Dermis blood vessel endothelial cell (primary cell): ENCODE measurements at places on chromosomes 12 and 14. TPM values are rescaled to one million over a fixed set of nuclear protein-coding genes. Genes with fewer than 3 reads are reported as not detected.

DNA sequence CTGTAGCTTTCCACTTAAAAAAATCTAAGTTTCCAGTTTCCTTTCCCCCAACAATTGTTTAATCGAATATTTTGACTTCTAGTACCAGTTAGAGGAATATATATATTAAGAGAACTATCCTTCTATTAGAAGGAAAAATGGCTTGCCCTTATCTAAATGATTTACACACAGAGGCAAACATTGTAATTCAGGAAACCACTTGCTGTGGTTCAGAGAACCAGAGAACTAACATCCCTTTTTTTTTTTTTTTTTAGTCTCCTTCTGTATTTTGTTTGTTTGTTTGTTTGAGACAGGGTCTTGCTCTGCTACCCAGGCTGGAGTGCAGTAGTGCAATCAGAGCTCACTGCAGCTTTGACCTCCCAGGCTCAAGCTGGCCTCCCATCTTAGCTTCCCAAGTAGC lies 746.6 kb downstream of the VRK1 start:
- no peak for DNase-seq

GRCh38 chr12:1918884-1919236 lies 408 bp upstream of the CACNA2D4 start:
- no peak for DNase-seq

DNA sequence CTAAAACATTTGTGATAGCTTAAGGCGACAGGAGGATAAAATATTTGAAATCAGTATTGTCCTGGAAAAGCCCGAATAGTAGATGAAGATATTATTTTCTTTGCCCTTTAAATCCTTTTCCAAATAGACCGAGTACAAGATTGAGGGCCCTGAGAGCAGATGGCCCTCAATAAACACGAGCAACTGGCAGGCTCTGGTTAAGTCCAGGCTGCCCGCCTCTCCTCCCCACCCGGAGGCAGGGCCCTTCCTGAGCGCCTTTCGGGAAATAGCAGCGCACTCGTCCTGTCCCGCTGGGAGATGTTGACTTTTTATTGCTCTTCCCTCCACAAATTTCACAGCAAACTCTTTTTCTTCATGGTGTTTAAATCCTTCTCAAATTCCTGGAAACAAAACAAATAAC lies 50.8 kb upstream of the MAX start:
- DNase-seq = no peak

- no peak for DNase-seq
These were observed 35.6 kb downstream of the DUSP6 start for GRCh38 chr12:89316705-89317139.

DNA sequence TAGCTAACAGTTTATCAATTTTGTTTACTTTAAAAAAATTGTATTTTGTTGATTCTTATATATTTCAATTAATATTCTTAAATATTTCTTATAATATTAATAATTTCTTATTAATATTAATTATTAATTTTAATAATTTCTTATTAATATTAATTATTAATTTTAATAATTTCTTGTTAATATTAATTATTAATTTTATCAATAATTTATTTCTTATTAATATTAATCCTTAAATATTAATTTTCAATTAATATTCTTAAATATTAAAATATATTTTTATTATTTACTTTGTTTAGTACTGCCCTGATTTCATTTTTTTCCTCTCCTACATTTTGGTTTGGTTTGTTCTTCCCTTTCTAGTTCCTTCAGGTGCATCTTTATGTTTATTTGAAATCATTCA lies 1208.1 kb downstream of the LRFN5 start:
- DNase-seq = no peak

DNA sequence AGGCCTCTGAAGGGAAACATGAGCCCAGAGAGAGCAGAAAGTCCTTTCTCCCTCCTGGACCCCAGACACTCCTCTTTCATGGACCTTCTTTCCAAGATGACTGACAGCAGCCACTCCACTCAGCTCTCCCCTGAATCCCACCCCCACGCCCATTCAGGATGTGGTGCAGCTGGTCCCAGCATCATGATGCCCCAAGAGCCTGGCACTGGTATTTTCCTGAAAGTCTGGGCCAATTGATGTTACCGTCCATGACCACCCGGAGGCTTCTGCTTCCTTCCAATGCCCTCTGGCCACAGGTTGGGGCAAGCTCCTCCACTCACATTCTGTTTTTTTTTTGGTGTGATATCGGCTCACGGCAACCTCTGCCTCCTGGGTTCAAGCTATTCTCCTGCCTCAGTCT lies 112.6 kb downstream of the CALM1 start:
- no peak for DNase-seq

DNA sequence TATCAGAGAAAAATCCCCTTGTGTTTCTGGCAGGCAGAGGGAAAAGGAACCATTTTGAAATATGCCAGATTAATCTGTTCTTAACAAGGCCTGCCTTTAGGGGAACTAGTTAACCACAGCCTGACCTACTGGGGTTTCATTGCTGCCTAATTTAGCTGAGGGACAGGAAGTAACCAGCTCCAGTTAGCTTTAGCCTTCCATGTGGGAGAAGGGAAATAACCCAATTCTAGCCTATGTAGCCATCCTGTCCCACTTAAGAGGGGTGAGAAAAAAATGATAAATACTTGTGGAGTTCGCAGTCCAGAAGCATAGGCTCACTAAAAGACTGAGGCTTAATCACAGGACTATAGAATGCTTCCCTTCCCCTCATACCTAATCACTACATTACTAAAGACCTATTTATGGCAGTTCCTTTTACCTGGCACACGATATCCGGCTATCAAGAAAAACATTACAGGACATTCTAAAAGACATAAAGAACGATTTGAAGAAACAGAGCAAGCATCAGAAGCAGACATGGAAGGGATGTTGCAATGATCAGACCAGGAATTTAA lies 22.8 kb downstream of the COX8C start:
- no peak for DNase-seq

DNA sequence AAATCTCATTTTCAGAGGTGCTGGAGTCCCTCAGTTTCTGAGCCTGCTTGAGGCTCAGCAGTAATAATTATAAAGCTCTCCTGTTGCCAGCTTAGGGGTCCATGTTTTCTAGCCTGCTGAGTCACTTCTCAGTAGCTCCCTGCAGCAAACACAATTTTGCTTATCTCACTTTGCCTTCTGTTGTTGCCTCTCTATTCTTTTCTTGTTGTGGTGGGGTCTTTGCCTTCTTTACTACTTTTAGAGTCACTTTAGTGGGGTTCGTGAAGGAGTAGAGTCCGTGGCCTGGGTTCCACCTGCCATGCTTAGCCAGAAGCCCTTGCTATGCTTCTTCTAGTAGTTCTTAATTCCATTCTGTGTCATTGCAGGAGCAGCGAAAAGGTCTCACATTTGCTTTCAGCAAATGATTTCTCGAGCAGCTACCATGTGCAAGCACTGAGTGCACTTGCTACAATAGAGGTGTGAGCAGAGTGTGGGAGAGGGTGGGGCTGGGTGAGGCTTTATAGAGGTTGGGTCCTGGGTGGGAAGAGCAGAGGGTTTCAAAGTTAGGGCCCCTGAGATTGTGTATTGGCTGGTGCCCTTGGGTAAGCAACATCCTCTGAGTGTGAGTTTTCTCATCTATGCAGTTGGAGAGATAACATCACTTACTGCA lies 114.3 kb downstream of the ADCK1 start:
- DNase-seq = no peak

DNA sequence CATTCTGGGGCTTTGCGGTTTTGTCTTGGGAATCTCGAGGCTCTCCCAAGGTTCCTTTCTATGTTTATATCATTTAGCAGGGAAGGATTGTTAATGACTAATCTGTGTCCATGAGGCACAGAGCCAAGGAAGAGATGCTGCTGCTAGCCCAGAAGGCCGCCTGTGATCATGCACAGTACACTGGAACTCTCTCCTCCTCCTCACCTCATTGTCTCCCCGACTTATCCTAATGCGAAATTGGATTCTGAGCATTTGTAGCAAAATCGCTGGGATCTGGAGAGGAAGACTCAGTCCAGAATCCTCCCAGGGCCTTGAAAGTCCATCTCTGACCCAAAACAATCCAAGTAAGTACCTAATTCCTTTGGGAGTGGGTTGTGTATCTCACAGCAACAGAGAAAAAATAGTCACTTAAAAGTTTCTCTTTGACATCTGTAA lies at the start of gene NR1H4:
TSS of gene NR1H4 (plus strand) at position 151 of the 435 bp plus-strand sequence. CDS start 19,458 bp downstream, outside the sequence.
- no peak for DNase-seq

GRCh38 chr12:42609605-42610004 lies 20.1 kb upstream of the PRICKLE1 start:
- no peak for DNase-seq

DNA sequence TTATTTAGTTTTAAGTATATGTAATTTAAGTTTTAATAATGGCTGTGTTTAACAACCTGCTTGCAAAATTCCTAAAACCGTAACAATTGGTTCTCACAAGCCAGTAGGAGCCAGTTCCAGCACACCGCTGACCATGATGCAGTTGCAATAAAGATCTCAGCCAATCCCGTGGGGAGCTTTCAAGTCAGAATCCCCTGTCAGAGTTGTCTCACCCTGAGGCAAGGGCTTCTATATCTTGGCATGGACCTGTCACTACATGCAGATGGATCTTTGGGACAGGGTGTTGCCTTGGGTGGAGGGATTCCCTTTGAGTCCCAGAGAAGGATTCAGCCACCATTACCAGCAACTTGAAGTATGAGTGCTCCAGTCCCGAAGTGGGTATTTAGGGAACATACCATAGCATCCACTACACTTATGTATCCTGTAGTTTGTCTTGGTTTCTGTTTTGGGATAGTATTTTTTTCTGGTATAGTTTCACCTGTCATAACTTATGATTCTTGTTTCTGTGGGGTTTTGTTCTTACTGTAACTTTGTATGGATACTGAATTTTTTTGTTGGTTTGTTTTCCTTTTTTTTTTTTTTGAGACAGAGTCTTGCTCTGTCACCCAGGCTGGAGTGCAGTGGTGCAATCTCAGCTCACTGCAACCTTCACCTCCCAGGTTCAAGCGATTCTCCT lies 30.1 kb upstream of the LIMA1 start:
- DNase-seq = no peak

DNA sequence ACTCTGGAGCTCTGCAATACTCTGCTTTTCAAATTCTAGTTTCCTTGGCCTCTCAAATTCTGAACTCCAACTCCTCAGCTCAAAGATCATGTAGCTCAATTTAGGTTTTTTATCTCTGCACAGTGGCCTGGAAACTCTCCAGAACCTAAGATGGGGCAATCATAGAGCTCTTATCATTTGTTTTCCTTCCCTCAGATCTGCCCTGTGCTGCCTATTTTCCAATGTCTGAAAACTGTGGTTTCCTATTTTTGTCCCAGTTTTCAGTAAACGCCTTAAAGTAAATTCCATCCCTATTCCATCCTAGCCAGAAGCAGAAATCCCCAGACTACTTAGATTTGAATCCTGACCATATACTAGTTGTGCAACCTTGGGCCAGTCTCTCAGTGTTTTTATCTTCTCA lies 73.2 kb downstream of the CEP83 start:
- no peak for DNase-seq

DNA sequence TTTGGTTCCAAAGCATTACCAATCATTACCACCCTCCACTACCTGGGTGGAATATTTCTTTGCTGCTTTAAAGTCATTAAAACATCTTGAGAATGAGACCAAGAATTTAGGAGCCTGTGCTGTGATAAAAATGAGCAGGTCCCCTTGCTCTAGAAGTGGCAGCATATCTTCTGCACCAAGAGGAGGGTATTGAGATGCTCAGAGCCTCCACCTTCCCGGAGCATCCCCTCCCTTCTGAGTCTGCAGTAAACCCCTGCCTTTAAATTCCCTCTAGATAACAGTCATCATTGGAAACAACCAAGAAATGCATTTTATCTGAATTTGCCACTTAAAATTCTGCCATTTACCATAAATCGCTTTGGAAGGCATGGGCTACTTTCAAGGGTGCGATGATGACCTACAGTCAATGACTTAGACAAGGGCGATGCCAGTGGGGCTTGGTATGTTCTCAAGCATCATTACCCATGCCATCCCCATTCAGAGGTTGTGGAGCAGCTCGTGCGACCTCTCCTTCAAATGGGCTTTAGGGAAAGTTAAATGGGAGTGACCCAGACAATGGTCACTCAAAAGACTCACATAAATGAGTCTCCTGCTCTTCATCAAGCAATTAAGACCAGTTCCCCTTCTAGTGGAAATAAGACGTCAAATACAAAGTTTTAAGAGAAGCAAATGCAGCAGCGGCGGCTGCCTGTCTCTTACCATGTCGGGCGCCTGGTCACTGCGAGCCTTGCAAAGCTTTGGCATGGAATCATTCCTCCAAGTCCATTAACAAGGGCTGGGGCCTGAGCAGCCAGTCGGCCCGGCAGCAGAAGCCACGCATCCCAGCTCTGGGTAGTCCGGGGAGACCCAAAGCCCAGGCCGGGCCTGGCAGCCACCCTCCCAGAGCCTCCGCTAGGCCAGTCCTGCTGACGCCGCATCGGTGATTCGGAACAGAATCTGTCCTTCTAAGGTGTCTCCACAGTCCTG lies 334.5 kb downstream of the TMEM121 start:
- no peak for DNase-seq

DNA sequence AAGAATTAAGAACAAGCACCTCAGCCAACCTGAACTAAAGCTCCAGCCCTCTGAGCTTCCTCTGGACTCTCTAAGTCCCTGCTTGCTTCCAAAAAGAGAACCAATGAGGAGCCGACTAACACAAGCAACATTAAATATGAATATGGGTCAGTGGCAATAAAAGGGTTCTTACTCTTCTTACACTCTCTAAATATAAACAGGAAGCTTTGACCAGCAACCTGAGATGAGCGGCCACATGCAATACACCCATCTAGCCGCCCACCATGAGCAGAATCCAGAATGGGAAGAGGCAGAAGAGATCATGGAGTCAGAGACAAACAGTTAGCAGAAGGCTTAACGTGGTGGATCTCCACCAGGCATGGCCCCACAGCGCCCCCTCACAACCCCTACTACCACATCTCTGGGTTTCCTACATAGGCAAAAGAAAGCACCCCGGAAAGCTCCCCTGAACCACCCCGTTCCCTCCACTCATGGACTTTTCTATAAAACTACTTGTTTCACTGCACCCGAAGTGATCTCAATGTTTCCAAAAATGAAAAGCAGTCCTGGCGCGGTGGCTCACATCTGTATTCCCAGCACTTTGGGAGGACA lies 59.4 kb downstream of the TTC7B start:
- DNase-seq = peak; percentile 21

DNA sequence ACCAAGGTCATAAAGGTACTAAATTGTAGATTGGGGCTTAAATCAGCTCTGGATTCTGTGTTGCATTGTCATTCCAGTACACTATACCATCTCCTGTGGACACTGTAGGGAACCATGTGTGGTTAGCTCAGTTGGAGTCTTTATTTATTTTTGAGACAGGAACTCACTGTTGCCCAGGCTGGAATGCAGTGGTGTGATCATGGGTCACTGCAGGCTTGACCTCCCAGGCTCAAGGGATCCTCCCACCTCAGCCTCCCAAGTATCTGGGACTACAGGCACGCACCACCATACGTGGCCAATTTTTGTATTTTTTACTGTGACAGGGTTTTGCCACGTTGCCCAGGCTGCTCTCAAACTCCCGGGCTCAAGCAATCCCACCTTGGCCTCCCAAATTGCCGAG lies 6.7 kb downstream of the PAPOLA start:
- DNase-seq = no peak

Gene KRT71
- not detected in 2 replicates for total RNA-seq

Gene MORN3
- 0.28 TPM in 1 of 2 replicates, not detected in the other for total RNA-seq

Gene KRT81
- 0.05 TPM in 1 of 2 replicates, not detected in the other for total RNA-seq

Gene GUCY2C
- total RNA-seq = not detected in 2 replicates

Gene VASH1
- total RNA-seq = 97.0 and 97.9 TPM in 2 replicates

Gene CELA1
- not detected in 2 replicates for total RNA-seq
